ENCODE measurements at places on chromosomes 5 and 9. TPM values are rescaled to one million over a fixed set of nuclear protein-coding genes. Genes with fewer than 3 reads are reported as not detected.
A peak's percentile ranks its signal among the peaks of the same experiment; 100 is the strongest.

LRRTM2 gene
- 0.40 TPM for total RNA-seq

LHX3 gene
- not detected for total RNA-seq

SLCO6A1 gene
- not detected for total RNA-seq

DNA sequence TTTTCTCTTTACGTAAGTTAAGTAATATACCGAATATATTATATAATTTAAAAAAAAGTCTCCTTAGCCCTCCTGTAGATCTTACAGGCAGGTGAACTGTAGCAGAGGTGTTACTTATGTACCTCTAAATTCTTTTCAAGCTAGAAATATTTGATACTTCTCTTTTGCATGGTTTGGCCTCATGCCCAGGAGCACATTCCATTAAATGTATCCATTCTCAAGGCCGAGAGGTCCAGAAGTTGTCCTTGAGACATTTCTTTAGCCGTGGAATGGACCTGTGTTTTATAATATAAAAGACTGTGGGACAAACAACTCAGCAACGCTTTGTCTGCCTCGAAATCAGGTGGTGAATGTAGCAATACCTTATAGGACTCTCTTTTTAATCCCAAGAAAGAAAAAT, 184.5 kb downstream of the TRIO start:
- DNase-seq: no peak

DNA sequence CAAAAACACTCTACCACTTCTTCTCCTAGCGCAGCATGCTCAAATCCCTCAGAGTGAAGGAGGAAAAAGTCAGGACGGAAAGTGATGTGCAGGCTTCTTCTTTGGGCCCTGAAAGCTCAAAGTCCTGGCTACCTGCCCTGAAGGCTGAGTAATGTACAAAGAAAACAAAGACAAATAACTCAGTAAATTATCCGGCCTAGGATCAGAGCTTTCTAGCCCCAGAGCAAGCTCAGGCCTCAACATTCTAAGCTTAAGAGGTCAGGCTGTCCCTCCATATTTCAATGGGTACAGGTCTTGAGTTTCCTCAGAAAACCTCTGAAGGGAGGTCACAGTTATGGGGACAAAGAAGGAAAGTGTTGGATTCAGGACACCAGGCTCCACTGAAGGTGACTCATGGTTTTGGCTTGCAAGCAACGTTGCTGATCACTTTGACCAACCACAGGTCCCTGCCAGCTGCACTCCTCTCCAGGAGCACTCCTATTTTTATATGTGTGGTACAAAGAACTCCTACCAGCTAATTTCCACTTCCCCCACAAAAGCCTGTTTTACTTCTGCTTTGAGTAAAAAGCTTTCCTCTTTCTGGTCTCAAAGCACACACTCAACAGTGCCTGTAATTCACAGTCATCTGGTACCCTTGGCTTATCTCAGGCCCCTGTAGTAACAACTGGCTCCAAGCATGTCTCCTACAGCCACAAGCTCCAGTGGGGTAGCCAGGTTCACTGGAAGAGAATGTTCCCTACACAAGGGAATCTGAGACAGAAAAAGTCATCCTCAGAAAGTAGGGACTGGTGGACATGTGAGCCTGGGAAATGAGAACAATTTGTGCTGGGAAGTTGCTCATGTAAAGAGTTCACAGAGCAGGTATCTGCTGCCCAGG, 115.7 kb downstream of the UGCG start:
- DNase-seq: peak; percentile 73

DNA sequence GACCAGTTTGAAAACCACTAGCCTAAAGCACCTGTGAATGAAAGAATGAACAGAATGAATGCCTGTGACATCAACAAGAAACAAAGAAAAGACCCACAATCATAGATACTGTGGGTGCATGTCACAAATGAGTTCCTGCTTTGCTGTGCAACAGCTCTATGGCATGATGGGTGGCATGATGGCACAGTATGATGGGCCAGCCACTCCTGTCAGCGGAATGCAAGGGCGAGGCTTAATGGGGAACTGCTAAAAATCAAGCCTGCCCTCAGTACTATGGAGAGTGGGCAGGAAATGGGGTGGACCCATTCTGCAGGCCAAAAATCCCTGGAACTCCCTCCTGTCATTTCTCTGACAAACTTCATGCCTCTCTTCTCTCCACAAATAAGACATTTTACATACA, 89.0 kb downstream of the DCP2 start:
- DNase-seq: no peak

DNA sequence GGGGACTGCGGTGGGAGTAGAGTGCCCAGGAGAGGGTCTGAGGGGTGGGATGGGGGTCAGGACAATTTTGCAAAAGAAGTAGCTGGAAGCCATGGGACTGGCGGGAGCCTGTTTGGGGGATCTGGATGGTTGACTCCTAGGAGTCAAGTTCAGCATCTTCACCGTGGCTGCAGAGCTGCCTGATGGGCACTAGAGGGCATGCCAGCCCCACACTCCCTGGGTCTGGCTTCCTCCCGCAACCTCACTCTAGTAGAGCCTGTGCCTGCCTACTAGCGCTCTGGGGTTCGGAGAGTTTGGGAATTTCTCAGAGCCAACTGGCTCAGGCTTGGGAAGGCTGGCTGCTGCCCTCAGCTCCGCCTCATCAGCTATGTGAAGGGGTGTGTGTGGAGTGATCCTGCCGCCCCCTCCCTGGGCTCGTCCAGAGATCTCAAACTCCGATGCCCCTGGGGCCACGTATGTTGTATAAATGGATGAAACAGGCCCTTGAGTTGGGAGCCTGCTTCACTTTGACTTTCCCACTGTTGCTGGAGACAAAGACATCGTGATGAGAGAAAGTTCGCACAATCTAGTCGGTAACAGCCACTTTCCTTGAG, 10.8 kb downstream of the TSPAN17 start:
- DNase-seq: peak; percentile 72

GRCh38 chr5:58348996-58349728, 110.7 kb downstream of the PLK2 start:
- no peak for DNase-seq

DNA sequence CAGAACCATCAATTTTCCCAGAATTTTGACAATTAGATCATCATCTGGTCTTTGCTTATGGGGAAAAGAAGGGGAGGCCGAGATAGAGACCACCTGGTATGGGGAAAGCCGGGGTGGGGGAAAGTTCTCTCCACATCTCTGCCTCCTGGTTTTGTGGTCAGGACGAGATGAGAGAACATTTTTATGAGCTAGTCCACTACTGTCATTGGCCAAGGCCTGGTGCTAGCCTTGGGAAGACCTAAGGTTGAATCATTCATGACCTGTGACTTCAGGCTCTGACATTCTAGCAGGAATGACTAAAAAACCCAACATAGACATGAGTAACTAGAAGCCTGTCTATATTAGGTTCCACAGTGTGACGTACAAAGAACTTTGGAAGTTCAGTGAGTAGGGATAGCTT, 135.2 kb downstream of the PTTG1 start:
- DNase-seq: no peak

All from lung microvascular endothelial cell (primary cell).